ENCODE measurements at places on chromosomes 12 and 14. TPM values are rescaled to one million over a fixed set of nuclear protein-coding genes. Genes with fewer than 3 reads are reported as not detected.

The KLRC3 gene
- not detected for polyA plus RNA-seq

The GLS2 gene
- polyA plus RNA-seq = 1.5 TPM

The ENDOU gene
- polyA plus RNA-seq = 0.51 TPM

The AMN1 gene
- polyA plus RNA-seq = 13.9 TPM

The DENND5B gene
- 4.2 TPM for polyA plus RNA-seq

The HOXC9 gene
- polyA plus RNA-seq = 5.6 TPM

The KRT7 gene
- polyA plus RNA-seq = 34.8 TPM

The FZD10 gene
- 0.07 TPM for polyA plus RNA-seq

The TAS2R8 gene
- polyA plus RNA-seq = not detected

The PTPRR gene
- polyA plus RNA-seq = 0.56 TPM

The CFL2 gene
- 228 TPM for polyA plus RNA-seq

The PDE6H gene
- 0.48 TPM for polyA plus RNA-seq

The SERPINA5 gene
- 441 TPM for polyA plus RNA-seq

The DTX1 gene
- 4.7 TPM for polyA plus RNA-seq

The CLEC2B gene
- 10.8 TPM for polyA plus RNA-seq

The MMP19 gene
- polyA plus RNA-seq = 8.0 TPM

The GSKIP gene
- polyA plus RNA-seq = 39.2 TPM

The MIPOL1 gene
- 2.6 TPM for polyA plus RNA-seq

The ACACB gene
- 87.0 TPM for polyA plus RNA-seq

The ARID4A gene
- polyA plus RNA-seq = 16.3 TPM

The RNU6-7 gene
- polyA plus RNA-seq = not detected

The SCFD1 gene
- 115 TPM for polyA plus RNA-seq

The CARMIL3 gene
- 5.8 TPM for polyA plus RNA-seq

The TARBP2 gene
- polyA plus RNA-seq = 72.9 TPM

The SLC25A21 gene
- 0.68 TPM for polyA plus RNA-seq

The OAS2 gene
- 9.5 TPM for polyA plus RNA-seq

The SUOX gene
- 27.7 TPM for polyA plus RNA-seq

The FOXM1 gene
- 1.0 TPM for polyA plus RNA-seq

The AQP2 gene
- polyA plus RNA-seq = 0.61 TPM

The TMPRSS12 gene
- 0.03 TPM for polyA plus RNA-seq

The TCL1A gene
- not detected for polyA plus RNA-seq

The TDRD9 gene
- 7.8 TPM for polyA plus RNA-seq

The LTA4H gene
- 81.0 TPM for polyA plus RNA-seq

The POU6F1 gene
- 2.2 TPM for polyA plus RNA-seq

The PPP1R1A gene
- 1.6 TPM for polyA plus RNA-seq

The CEBPE gene
- polyA plus RNA-seq = 0.03 TPM

The TOMM20L gene
- not detected for polyA plus RNA-seq

The MMP14 gene
- polyA plus RNA-seq = 15.5 TPM

The RNASE4 gene
- 12.7 TPM for polyA plus RNA-seq

The PRIMA1 gene
- 4.2 TPM for polyA plus RNA-seq

The COCH gene
- 1.4 TPM for polyA plus RNA-seq
